ENCODE measurements at places on chromosomes 5 and 9. TPM values are rescaled to one million over a fixed set of nuclear protein-coding genes. Genes with fewer than 3 reads are reported as not detected.

The TRAF1 gene
- total RNA-seq = 1.3 TPM

The TRIM7 gene
- total RNA-seq = 15.4 TPM

The SOX30 gene
- not detected for total RNA-seq

The ECM2 gene
- 0.07 TPM for total RNA-seq

The FBP1 gene
- 13.2 TPM for total RNA-seq

The ELOVL7 gene
- total RNA-seq = 0.13 TPM

The FGD3 gene
- not detected for total RNA-seq

The AOPEP gene
- 24.6 TPM for total RNA-seq

The TNC gene
- total RNA-seq = 0.80 TPM

The GABRA1 gene
- not detected for total RNA-seq

The SEMA5A gene
- 0.27 TPM for total RNA-seq

The TMEM174 gene
- not detected for total RNA-seq

The ERGIC1 gene
- total RNA-seq = 145 TPM

The CDH10 gene
- total RNA-seq = under 0.01 TPM

The EEIG1 gene
- 8.2 TPM for total RNA-seq

The DNAI1 gene
- total RNA-seq = not detected

The IL13 gene
- not detected for total RNA-seq

The DIMT1 gene
- 54.3 TPM for total RNA-seq

The INSL6 gene
- not detected for total RNA-seq

The EMB gene
- 0.07 TPM for total RNA-seq

The PIP5KL1 gene
- total RNA-seq = 0.43 TPM

The BNC2 gene
- 39.6 TPM for total RNA-seq

The C6 gene
- not detected for total RNA-seq

The PITX1 gene
- 0.57 TPM for total RNA-seq

The FKTN gene
- total RNA-seq = 49.6 TPM

The HRCT1 gene
- 2.0 TPM for total RNA-seq

The EPB41L4A gene
- total RNA-seq = 26.1 TPM

The ANKHD1 gene
- 111 TPM for total RNA-seq

The KIF12 gene
- total RNA-seq = 0.22 TPM

The ZDHHC11B gene
- total RNA-seq = 0.14 TPM

The FOXI1 gene
- total RNA-seq = not detected

The PANK3 gene
- 85.9 TPM for total RNA-seq

The SYNPO gene
- 25.9 TPM for total RNA-seq

The FCN2 gene
- total RNA-seq = not detected

The AMBP gene
- not detected for total RNA-seq

The GPR151 gene
- not detected for total RNA-seq

The MOCS2 gene
- 47.5 TPM for total RNA-seq

The TTC23L gene
- not detected for total RNA-seq

The CDHR2 gene
- not detected for total RNA-seq

The STPG3 gene
- not detected for total RNA-seq

The NAIF1 gene
- 7.7 TPM for total RNA-seq

The GRIA1 gene
- total RNA-seq = not detected

The FAM81B gene
- not detected for total RNA-seq

The RASGEF1C gene
- not detected for total RNA-seq

The SPACA9 gene
- total RNA-seq = 2.0 TPM

The GGTA1 gene
- 0.29 TPM for total RNA-seq

The AMACR gene
- 9.0 TPM for total RNA-seq

The CYLC2 gene
- not detected for total RNA-seq

The CDH6 gene
- total RNA-seq = 0.13 TPM

The B4GALT7 gene
- 23.3 TPM for total RNA-seq

The IL33 gene
- total RNA-seq = 45.9 TPM

Data from thoracic aorta endothelial cell (primary cell).